ENCODE measurements at places on chromosomes 16 and 17.
A peak's percentile ranks its signal among the peaks of the same experiment; 100 is the strongest.

DNA sequence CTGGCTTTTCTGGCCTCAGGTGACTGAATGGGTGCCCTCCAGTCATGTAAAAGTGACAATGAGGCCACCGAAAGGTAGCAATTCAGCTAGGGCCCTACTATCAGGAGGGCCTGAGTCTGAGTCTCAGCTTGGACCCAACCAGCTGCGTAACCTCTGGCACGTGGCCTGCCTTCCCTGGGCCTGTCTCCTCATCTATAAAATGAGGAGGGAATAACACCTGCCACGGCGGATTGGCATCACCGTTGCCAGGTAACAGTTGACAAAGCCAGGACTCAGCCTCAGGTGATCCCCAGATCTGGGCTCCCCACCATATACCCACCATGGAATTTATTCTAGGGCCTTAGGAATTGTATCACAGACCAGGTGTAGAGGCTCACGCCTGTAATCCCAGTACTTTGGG is 217.1 kb downstream of the KATNIP start:
- DNase-seq: peak; percentile 44

DNA sequence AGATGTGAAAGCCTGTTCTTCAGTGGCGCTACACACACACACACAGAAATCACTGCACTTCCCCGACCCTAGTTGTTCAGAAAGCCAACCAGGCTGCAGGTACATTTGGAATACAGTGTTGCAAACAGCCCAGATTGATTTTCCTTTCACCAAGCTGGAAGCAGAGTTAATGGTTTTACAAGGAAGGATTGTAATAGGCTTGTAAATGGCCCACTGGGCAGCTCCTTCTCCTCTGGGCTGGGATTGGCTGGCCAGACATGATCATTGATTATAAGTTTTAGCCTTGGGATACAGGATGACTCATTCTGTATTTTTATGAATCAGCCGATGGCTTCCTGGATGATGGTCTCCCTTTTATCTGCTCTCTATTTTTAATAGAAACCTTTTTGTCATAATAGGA is 2.5 kb downstream of the VAT1L start:
- no peak for DNase-seq

DNA sequence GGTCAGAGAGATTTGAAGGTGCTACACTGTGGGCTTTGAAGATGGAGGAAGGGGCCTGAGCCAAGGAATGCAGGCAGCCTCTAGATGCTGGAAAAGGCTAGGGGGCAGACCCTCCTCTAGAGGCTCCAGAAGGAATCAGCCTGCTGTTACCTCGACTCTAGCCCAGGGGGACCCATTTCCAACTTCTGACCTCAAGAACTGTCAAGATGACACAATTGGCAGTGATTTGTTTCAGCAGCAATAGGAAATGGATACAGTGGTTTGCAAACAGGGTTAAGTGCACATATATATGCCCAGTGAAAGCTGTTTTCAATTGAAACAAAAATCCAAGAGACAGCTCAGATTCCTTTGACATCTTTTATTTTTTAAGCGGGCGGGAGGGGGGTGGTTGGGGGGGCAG is 3.7 kb upstream of the ZDHHC1 start:
- DNase-seq: no peak

DNA sequence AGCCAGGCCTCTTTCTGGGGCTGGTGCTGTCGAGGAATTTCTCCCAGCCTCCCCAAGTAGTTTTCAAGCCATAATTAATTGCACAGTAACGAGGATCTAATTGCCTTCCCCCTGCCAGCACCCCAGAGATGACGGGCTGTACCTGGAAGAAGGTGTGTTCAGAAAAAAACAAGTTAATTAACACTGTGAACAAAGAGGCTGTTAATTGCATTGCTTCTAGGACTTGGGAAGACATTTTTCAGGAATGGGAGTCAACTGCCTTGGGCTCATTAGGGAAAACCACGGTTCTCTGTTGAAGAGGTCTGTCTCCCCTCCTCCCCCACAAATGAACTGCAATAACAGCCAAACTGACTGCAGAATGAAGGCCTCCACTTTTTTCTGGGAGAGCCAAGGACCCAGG is 176.7 kb downstream of the CCT6B start:
- no peak for DNase-seq

DNA sequence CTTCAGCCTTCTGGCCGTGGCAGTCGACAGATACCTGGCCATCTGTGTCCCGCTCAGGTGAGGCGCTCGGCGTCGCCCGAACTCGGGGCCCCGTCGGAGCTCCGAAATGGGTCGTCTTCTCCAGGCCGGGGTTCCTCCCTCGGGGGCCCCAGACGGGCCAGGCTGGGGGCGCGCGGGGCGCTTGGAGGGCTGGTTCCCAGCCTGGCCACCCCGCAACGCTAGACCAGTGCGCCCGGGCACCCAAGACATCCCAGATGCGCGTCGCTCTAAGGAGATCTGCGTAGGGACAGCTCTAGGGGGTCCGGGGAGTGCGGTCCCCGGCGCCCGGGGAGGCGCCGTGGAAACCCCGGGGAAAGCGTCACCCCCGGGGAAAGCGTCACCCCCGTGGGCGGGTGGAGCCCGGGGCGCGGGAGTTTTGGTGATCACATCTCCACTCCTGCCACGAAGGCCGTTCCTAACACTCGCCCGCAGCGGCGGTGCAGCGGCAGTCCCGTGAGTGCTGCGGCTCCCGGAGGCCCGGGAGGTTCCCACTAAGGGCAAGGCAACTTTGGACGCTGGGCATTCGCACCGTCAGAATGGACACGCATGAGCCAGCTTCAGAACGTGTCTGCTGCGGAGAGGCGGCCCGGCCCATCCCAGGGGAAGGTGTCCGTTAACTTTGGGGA is 729 bp downstream of the ADORA2B start:
- DNase-seq: no peak

GRCh38 chr17:46942441-46943217 is 19.7 kb downstream of the GOSR2 start:
- DNase-seq: no peak

GRCh38 chr16:74865922-74866598 is 91.4 kb upstream of the FA2H start:
- no peak for DNase-seq

DNA sequence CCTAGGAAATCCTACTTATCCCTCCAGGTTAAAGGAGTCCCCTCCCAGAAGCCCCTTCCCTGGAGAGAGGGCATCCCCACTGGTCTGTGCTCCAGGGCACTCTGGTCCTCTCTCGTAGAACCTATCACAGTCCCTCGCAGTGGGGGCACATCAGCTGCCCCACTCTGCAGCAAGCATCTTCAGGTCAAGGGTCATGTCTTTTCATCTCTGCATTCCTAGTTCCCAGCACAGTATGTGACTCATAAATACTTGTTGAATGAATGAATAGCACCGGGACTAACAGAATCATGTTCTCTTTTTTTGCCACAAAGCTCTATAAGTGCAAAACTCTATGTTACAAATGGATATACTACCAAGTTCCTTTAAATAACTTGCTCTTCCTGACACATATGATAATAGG is 36.0 kb downstream of the RNF157 start:
- no peak for DNase-seq

Data from chondrocyte (in vitro differentiated cells).